Stimulated activated CD8-positive, alpha-beta memory T cell treated with anti-CD3 and anti-CD28 coated beads, Interleukin-4, amount 100 ng/mL, for 1 hour (primary cell): ENCODE measurements at places on chromosomes 4 and X.

- DNase-seq, result no peak
These were observed 8.2 kb downstream of the BMP2K start for GRCh38 chr4:78784236-78784865.

GRCh38 chrX:121746105-121746504 is 698.7 kb downstream of the GLUD2 start:
- no peak for DNase-seq

DNA sequence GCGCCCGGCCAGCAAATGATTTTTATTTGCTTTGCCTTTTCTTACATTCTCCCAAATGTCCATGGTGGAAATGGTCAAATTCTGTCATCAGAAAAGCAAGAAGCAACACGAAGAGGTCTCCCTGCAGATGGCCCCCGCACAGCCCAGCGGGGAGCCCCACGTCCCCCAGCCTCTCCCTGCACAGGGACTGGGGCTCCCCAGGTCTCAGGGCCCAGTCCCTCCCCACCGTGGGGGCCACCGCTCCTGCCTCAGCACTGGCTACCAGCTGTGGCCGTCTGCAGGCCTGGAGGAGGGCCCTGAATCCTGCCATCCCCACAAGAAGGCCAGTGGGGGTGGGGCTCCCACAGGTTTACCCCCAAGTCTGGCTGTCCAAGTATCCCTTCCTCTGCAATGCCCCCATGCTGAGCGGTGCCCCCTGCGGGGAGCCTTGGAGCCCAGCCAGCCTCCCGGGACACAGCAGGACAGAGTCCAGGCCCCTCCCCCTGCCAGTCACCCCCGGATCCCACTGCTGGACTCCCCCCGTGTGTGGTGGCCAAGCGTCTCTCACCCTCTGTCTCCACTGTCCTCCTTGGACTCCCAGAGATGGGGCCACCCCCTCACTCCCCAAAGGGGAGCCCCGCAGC is 38.2 kb upstream of the ADRA2C start:
- DNase-seq, result no peak

DNA sequence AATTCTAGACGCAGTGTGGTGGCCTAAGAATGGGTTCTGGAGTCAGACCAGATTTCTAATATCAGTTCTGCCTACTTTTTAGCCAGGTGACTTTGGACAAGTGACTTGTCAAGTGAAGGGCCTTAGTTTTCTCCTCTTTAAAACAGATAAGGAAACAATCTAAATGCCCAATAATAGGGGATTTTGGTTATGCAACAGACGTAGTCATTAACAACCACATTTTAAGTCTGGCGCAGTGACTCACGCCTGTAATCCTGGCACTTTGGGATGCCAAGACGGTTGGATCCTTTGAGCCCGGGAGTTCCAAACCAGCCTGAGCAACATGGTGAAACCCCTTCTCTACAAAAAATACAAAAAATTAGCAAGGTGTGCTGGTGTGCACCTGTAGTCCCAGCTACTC is 2.1 kb upstream of the ZMYM3 start:
- DNase-seq, result no peak

DNA sequence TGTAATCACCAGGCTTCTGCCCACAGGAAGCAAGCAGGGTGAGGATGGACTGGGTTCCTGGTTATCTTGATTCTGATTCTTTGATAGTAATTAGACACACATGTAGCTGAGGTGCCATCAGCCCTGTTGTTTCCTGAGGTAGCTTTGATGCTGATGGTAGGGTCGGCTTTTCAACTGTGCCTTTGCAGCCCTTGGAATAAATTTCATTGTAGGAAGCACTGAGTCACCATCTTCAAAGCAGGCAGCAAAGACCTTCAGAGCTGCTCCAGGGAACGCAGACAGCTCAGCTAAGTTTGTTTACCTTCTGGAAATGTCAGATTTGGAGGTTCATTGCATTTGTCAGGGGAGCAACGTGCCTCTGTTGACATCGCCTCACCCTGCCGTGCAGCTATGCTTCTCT is 135.4 kb downstream of the ASMT start:
- DNase-seq, result no peak

DNA sequence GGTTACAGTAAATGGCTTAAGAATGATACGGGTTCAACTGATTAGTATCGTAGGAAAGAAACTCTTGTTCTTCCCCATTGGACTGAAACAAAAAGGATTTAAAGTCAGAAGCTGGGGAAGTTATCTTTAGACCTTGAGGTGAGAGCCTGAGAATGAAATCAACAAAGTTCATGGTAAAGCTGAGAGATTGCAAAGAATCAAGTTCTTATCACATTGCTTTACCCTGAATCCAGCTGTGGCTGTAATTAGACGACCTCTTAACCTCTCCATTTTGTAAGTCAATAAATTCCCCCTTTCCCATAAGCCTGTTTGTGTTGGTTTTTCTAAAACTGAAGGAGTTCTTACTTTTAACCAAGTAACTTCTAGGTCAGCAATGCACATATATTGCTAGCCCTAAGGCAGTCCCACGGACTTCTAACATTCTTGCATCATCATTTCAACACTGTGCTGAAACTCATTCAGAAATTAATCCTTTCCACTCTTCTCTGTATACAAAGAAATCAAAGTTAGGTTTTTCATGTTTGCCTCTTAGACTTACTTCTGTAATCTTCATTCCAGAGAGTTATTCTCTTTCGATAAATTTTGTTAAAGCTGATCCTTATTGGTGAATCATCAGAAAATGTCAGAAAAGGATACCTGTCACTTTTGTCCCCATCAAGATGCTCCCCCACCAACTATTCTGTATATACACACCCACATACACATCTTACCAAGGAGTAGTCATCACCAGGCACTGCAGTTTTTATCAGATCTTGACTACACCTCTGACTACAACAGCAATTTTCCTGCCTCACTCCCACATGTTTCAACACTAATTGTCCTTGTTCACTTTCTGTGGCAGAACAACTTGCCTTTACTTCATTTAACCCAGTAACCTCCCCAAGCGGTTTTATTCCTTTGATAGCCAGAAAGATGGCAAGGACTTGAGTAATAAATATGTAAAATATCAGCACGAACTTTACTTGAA is 77.9 kb upstream of the STK26 start:
- DNase-seq, result no peak

GRCh38 chrX:128020701-128021100 is 31.5 kb downstream of the ACTRT1 start:
- no peak for DNase-seq

DNA sequence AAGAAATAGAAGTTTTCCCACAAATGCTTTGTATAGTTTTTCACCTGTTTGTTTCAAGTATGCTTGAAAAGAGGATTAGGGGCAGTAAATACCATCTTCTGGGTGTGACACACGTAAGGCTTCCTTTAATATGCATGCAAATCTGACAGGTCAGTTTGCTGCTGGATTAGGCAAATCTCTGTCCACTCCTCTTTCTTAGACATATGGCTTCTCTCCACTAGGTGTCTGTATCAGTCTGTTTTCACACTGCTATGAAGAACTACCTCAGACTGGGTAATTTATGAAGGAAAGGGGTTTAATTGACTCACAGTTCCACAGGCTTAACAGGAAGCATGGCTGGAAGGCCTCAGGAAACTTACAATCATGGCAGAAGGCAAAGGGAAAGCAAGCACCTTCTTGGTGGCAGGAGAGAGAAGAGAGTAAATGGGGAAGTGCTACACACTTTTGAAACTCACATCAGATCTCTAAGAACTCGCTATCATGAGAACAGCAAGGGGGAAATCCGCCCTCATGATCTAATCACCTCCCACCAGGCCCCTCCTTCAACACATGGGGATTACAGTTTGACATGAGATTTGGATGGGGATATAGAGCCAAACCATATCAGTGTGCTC is 66.9 kb downstream of the TAB3 start:
- no peak for DNase-seq

GRCh38 chrX:96182366-96182765 is 502.3 kb upstream of the DIAPH2 start:
- no peak for DNase-seq

GRCh38 chr4:93063325-93063724 is 759.6 kb downstream of the GRID2 start:
- DNase-seq, result no peak

DNA sequence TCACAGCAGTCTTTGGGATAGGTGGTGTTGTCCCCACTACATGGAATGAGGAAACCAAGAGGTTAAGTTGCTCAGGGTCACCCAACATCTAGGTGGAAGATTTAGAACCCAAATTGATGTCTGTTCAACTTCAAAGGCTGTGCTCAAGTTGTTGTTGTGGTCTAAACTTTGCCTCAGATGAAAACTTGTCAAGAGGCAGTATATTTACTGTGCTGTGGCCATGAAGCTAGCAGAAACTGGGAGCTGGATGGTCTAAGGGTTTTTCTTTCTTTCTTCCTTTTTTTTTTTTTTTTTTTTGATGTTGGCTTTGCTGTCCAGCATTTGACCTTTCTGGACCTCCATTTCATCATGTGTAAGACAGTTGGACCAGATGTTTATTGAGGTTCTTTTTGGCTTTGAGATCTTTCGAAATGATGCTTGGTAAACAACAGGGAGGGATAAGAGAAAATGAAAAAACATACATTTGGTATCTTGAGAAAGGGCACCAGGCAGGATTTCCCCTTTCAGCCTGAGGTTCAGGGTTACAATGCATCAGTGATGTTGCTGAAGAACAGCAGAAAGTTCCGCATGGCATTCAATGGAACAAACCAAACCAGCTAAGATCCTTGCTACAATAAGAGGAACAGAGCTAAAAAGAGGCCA is 166.2 kb upstream of the RPS6KA3 start:
- DNase-seq, result no peak

GRCh38 chr4:108355902-108356535 is 187.3 kb upstream of the LEF1 start:
- DNase-seq, result no peak

DNA sequence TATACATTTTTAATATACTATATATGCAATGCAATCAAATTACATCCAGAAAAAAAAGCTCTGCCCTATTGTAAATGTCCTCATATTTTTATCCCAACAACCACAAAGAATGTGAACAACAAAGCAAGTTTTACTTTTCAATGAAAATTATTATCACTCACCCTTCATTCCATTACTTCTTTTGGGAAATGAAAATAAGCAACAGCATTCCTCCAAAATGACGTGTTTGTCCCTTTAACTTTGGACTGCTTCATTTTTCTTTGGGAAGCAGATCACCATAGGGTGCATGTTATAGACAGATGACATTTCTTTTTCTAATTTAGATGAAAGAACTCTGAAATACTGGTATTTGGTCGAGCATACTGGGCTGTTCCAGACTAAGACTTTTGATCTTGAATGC is 667.1 kb upstream of the BOD1L1 start:
- DNase-seq, result no peak

DNA sequence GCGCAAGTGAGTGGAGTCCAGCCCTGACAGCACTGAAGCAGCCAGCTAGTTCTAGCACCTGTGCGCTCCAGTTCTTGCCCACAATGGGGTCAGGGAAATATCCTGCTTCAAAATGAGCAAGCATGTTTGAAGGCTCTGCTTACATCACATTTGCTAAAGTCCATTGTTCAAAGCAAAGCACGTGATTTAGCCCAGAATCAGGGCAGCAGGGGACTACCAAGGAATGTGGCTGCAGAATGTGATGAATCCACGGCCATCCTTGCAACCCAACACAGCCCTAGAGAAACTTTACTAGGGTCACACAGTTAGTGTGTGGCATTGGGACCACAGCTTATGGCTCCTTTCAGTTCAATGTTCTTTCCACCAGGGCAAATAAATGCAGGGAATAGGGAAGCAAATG is 47.3 kb upstream of the SMIM31 start:
- no peak for DNase-seq

GRCh38 chrX:69664693-69665092 is 48.8 kb downstream of the EDA start:
- no peak for DNase-seq

DNA sequence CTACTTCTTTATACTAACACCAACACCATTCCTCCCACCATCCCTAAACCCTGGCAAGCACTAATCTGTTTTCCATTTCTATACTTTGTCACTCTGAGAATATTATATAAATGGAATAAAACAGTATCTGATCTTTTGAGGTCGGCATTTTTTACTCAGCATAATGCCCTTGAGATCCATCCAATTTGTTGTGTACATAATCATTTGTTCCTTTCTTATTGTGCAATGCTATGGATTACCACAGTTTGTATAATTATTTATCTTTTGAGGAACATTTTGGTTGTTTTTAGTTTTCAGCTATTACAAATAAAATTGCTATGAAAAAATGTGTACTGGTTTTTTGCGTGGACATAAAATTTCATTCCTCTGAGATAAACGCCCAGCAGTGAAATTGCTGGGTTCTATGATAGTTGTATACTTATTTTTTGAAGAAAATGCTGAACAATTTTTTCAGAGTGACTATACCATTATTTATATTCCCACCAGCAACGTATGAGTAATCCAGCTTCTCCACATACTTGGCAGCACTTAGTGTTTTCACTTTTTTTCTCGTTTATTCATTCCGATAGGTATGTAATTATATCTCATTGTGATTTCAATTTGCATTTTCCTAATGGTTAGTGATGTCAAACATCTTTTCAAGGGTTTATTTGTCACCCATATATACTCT is 154.3 kb upstream of the DCAF8L1 start:
- no peak for DNase-seq

- no peak for DNase-seq
These were observed 22.8 kb downstream of the MEPE start for GRCh38 chr4:87855559-87855958.

DNA sequence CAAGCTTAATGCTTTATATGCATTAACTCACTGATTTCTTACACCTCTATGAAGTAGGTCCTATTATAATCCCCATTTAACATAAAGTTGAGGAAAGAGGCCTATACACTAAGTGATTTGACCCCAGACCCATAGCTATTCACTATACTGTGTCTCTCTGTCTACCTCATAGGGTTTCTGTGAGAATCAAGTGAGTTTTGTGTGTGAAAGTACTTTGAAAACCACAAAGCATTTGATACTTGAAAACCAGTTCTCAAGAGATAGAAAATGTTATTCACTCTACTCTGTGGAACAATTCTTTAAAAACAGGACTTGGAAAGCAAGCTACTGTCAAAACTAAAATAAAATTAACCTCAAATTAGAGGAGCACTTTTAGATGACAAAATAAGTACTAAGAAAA is 35.0 kb downstream of the SHROOM3 start:
- no peak for DNase-seq

GRCh38 chrX:136711147-136711546 is 63.2 kb downstream of the CD40LG start:
- no peak for DNase-seq

GRCh38 chr4:89152972-89153371 is 41.6 kb downstream of the TIGD2 start:
- DNase-seq, result no peak
